ENCODE measurements at places on chromosomes 12 and 14.
A peak's percentile ranks its signal among the peaks of the same experiment; 100 is the strongest.

GRCh38 chr14:79254069-79254775, 957.1 kb downstream of the DIO2 start:
- DNase-seq = peak; percentile 33

- DNase-seq = no peak
Observed at GRCh38 chr12:29983851-29984250, 200.1 kb upstream of the TMTC1 start.

- peak; percentile 91 for DNase-seq
Observed at GRCh38 chr14:67738740-67739504, 37.2 kb downstream of the RDH12 start.

GRCh38 chr12:128021561-128021960, 245.4 kb upstream of the TMEM132C start:
- no peak for DNase-seq

GRCh38 chr12:107288414-107289127, 195.2 kb upstream of the CRY1 start:
- no peak for DNase-seq

DNA sequence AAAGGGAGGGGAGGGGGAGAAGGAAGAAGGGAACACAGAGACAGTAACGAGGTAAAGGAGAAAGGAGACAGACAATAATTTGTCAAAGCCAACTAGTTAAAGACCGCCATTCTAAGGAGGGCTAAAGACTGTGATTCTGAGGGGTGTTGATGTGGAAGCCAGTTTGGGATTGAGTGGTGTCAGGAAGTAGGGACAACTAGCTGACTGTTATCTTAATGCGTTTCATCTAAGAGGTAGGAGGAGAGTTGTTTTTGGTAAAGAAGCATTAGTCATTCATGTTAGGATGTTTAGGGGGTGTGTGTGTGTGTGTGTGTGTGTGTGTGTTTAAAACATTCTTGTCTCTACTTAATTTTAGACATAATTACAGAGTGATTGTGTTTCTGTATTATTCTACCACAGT, 95.0 kb downstream of the INSM2 start:
- no peak for DNase-seq

- DNase-seq = no peak
Observed at GRCh38 chr12:84732828-84733340, 179.7 kb downstream of the SLC6A15 start.

DNA sequence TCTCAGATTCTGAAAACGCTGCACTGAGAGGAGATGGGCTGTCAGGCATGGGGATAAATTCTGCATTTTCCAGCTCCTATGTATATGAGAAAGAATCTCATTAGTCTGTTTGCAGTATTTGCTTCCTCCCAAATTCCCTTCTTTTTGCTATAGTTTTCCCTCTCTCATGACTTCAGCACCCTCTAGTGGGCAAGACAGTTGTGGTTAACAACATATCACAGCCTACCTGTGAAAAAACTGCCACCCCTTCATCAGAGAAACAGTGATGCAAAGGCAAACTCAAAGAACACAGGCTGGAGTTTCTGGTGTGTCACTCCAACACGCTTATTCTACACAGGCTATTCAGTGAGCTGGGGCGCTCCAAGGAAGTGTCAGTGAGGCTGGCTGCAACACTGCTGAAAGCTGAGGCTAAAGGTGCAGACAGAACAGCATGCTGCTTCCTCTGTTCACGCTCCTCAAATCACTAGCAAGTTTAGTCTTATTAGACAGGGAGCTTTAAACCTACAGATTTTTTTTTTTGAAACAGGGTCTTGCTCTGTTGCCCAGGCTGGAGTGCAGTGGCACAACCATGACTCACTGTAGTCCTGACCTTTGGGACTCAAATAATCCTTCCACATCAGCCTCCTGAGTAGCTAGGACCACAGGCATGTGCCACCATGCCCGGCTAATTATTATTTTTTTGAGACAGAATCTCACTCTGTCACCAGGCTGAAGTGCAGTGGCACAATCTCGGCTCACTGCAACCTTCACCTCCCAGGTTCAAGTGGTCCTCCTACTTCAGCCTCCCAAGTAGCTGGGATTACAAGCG, 19.3 kb downstream of the ZC2HC1C start:
- DNase-seq = peak; percentile 68

GRCh38 chr14:64998455-64998931, 11.8 kb downstream of the FNTB start:
- no peak for DNase-seq

DNA sequence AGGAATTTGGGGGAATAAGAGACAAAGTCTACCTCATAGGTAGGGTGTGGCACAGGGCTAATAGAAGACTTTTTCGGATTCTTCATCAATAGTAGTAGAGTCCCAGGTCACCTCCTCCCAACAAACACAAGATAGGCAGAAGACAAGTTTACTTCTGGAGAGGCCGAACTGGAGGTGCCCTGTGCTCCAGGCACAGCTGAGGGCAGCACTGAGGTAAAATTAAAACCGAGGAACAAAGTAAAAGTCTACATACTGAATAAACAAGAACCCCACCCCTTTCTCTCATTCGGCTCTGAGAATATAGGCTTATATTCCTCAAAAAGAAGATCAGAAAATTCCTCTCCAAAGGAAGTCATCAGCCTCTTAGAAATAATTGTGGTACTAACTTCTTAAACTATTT, 161.5 kb downstream of the SEC23A start:
- no peak for DNase-seq

- DNase-seq = no peak
Observed at GRCh38 chr12:123363740-123364531, 711 bp downstream of the SBNO1 start.

- DNase-seq = peak; percentile 40
Observed at GRCh38 chr14:33916663-33917565, 34.0 kb downstream of the EGLN3 start.

DNA sequence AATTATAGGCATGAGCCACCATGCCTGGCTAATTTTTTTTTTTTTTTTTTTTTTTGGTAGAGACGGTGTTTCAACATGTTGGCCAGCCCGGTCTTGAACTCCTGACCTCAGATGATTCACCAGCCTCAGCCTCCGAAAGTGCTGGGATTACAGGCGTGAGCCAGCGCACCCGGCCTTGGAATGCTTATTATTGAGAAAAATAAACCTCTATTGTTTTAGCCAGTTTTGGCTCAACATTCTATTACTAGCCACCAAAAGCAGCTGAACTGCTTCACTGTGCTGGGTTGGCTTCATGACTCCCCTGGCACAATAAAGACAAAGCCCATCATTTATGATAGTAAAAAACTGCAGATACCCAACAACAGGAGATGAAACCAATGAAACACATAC, 93.5 kb upstream of the CEP83 start:
- DNase-seq = peak; percentile 46

DNA sequence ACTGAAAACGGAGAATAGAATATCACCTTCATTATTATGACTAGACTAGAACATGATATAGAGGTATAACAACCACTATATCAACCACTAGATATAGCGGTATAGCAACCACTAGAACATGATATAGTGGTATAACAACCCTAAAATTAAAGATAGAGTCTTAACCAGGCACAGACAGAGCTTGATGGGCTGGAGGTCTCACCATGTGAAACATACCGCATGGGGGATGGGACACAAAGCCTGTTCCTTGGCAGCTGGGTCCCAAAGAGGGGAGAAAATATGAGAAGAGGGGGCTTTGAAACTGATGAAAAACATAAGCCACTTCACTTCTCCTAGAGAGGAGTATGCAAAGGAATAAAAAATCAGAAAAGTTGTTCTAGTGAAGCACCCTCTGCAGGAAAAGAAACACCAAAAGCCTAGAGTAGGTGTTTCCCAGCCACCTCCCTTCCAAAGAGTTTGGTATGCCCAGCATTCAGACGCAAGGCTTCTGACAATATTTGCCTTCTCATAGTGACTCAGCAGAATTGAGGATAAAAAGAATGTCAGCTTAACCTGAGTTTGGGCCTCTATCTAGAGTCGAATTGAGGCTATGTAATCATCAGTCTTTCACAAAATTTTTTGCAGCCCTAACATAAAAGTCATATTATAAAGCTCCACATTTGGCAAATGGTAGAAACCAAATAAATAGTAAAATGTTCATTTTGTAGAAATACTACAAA, 316.4 kb downstream of the NOVA1 start:
- peak; percentile 45 for DNase-seq

DNA sequence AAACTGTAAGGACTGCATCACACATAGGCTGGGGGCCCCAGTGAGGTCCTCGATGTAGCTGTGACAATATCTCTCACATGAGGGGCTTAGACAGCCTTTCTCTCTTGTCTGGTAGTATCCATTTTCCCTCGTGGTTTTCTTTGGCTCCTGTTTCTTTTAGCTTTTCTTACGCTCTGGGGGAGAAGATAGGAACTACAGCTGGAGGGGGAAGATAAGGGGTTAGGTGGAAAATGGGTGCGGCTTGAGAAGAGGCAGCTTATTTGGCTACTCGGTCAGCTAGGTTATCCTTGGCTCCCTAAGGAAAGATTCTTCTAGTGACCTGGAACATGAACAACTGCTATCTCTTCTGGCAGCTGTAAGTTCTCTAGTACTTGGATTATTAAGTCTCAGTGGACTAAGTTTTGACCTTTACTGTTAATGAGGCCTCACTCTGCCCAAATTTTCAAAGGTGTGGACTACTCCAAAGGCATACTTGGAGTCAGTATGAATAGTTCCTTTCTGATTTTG, 28.7 kb upstream of the CPNE8 start:
- DNase-seq = no peak

- no peak for DNase-seq
Observed at GRCh38 chr12:29692237-29692636, 91.5 kb downstream of the TMTC1 start.

GRCh38 chr14:90111895-90112534, 50.2 kb downstream of the KCNK13 start:
- DNase-seq = peak; percentile 26

GRCh38 chr12:81930037-81930436, 170.9 kb upstream of the PPFIA2 start:
- DNase-seq = no peak

DNA sequence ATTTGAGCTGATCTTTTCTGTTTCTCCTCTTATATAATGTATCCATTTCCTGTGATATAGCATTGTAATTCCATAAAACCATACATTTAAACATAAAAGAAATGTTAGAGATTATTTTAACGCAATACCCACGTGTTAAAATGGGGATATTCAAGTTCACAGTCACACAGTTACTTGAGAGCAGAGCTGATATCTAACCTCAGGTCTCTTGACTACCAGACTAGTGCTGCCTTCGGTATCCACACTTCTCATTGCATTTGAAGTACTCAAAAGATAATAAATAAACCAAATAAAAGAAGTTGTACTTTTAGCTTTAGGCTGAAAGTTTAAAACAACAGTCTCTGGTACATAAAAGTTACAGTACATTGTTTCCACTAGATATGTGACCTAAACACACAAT, 2.9 kb downstream of the CLECL1 start:
- DNase-seq = no peak

DNA sequence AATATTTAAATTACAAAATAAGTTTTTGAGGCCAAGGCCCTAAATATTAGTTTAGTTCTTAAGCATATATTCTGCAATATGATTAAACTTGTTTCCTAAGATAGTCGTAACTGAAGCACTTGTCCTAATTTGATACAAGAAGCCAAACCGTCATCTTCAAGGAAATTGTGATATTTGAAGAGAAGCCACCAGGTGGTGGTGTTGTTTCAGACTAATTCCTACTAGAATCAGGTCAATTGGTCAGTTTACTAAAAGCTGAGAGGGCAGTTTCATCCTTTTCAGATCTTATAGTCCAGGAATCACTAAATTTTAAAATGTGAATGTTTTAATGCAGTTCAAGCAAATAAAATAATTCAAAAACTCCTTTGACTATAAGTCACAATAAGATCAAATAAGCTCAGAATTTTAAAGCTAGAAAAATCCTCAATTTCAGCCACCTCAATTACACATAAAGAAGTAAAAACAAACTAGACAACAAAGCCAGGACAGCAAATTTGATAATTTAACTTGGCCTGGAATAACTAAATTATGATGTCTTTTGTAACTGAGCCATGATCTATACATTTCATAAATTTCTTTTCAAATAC, 7.1 kb upstream of the ARL1 start:
- DNase-seq = peak; percentile 68

DNA sequence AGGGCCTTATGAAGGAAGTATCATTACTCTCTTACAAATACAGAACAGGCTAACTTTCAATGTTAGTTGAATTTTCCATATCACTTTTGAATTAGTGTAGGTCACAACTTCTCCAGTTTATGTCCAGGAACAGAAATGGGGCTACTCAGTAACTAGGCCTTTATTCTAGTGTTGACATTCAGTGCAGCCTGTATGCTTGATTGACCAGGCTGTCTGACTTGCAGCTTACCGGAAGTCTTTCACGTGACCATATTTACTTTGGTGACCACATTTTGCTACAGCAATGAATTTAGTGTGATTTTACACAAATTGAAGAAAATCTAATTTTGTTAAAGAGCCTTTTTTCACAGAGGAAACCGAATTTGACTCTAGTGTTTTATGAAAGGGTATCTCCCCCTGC, 12.4 kb downstream of the MTERF2 start:
- no peak for DNase-seq

GRCh38 chr14:63638493-63638892, 3.2 kb downstream of the WDR89 start:
- DNase-seq = no peak

DNA sequence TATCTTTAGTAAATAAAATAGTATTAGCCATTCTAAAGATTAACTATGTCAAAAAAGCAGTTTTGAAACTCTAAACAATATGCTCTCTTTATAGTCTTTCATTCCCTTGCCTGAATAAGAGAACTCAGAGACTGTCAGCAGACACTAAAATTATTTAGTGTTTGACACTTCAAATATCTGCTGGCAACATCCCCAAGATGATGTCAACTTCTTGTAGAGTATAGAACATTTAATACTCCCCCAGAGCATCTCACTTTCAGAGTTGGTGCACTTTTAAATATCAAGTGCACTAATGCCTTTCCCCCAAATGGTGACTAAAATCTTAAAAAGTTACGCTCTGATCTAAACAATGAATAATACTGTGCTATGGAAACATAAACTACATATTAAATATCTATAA, 374.9 kb downstream of the SLC6A15 start:
- no peak for DNase-seq

DNA sequence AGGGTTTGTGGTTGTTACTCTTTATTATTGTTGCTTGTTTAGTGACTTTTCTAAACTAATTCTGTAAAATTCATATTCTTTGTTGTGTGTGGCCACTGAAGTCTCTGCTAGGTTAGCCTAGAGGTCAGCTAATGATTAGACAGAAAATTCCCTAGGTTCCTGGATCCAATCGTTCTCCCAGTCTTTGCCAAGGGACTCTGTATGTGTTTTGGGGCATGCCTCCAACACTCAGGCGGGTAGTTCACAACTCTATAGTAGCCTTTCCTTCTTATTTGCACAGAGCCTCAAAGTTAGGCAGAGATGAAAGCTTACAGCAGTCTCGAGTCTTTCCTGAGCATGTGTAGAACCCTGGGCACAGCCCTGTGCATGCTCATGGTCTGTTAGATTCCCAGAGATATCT, 32.7 kb upstream of the RIN3 start:
- no peak for DNase-seq

- DNase-seq = peak; percentile 54
Observed at GRCh38 chr14:44962334-44963043, 499 bp downstream of the TOGARAM1 start.

DNA sequence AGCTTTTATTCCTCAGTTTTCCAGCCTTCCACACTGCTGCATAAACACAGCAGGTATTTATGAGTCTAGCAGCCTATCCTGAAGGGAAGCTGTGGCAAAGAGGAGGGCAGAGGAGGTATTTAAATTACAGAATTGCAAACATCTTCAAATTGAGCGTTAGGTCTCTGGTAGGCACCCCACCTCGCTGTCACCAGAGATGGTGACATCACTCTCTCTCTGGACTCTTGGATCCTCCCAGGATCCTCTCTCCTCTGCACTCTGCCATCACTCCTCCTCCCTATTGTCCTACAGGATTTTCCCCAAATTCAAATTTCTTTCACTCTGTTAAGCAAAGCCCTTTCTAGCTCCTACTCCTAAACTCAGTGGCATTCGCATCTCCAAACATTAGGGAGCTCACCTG, 6.7 kb downstream of the PLEKHD1 start:
- DNase-seq = no peak

Measured in mesenchymal stem cell (in vitro differentiated cells and primary cell).